ENCODE measurements at places on chromosomes 6 and 20.

- DNase-seq: no peak
These were observed 62.5 kb upstream of the ZNFX1 start for GRCh38 chr20:49340161-49340966.

DNA sequence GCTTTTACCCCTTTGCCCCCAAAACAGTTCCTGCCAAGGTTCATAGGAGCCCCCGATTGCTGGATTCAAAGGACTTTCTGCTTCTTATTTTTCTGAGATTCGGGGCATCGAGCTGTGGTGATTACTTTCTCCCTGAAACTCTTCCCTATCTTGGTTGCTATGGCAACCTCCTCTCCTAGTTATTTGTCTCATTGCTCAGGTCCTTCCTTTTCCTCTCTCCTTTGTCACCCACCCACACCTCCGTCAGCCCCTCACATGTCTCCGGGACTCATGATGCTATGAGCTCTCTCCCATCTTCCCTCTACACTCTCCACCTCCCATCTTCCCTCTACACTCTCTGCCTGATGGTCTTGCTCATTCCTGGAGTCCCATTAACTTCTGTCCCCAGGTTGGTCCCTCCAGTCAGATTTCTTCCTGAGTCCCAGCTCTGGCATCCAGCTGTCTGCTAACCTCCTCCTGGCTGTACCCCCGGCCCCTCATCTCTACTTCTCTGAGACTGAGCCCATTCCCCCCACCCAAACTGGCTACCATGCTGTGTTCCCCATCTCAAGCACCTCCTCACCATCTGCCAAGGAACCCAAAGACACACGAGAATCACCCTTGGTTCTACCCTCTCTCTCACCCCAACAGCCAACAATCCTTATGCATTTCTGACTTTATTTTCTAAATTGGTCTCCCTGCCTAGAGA lies 30.2 kb upstream of the NNAT start:
- DNase-seq: no peak

GRCh38 chr6:80974579-80974978 lies 777.9 kb downstream of the TENT5A start:
- DNase-seq: no peak

- no peak for DNase-seq
These were observed 6.8 kb downstream of the TMEM63B start for GRCh38 chr6:44133981-44134711.

GRCh38 chr20:45963059-45964005 lies 8.7 kb downstream of the ZNF335 start:
- DNase-seq: no peak

DNA sequence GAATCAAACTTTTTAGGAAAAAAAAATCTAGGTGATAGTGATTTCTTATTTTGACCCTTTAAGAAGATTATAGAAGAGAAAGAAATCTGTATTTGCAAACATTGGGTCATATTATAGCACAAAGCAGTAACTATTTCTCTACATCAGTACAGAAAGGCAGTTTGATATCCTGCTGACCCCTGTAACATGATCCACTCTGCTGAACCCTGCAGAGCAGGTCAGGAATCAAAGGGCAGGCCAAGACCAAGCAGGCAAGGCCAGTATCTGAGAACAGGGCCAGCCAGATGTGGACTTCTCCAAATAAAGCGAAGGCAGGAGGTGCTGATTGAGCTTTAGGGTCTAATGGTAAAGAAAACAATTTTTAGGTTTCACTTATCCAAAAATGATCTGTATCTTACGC lies 239.4 kb downstream of the PTPRK start:
- DNase-seq: no peak

DNA sequence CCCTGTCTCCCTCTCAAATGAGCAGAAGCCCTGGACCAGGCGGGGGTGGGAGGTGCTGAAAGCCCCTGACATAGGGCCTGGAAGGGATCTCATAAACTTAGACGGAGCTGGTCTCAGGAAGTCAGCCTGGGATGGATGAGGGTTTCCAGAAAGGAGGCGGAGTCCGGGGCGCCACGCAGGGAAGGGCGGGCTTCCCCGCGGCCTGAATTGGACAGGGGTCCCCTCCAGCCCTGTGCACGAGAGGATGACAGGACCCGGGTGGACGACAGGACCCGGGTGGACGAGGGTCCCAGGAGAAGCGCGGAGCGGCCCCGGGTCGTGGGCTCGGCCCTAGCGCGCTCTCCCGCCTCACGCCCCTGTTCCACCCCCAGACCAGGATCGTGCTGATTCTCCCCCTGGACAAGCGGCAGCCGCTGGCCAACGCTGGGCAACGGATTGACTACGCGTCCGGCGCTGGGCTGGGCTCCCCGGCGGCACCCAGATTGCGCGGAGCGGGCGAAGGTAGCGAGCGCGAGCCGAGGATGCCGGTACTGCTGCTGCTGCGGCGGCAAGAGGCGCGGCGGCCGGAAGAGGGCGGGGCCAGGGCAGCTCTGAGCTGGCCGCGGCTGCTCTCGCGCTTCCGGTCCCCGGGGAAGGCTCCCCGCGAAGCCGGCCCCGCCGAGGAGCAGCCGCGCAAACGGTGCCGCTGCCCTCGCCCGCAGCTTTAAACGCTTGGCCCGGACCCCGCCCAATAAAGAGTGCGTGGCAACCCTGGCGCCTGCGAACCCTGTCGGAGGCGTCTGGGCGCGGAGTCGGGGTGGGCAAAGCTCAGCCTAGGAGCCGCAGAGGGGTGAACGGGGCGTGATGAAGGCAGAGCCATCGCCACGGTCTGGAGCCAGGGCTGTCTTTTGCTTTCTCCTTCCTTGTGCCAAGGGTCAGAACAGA lies 1.3 kb downstream of the C20orf144 start:
- DNase-seq: peak; percentile 77

DNA sequence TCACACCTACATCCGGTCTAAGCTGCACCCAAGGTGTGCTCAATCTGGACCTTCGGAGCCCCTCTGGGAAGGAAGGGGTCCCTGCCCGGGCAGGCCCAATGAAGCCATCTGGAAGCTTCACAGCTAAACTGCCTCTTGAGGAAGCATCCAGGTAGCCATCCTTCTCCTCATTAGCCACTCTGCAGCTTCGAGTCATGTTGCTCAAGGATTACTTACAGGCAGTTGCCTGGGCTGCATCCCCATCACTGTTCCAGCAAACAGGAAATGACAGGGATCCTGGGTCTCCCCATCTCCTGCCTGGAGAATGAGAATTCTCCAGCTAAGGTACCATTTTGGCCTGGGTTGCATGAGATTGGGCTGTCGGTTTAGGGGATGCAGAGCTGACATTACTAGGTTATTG lies 91.7 kb downstream of the ERMARD start:
- no peak for DNase-seq

Measured in T-helper 2 cell (primary cell).